ENCODE measurements at places on chromosomes 6 and 20. TPM values are rescaled to one million over a fixed set of nuclear protein-coding genes. Genes with fewer than 3 reads are reported as not detected.

Gene WFDC5
- total RNA-seq = 0.64 TPM

Gene TMEM242
- total RNA-seq = 8.1 TPM

Gene DDO
- not detected for total RNA-seq

Gene MYBL2
- total RNA-seq = 0.34 TPM

Gene FAM83D
- 0.78 TPM for total RNA-seq

Gene RUNX2
- total RNA-seq = 0.34 TPM

Gene IL17F
- total RNA-seq = not detected

Gene SRMS
- 0.34 TPM for total RNA-seq

Gene NKX2-2
- not detected for total RNA-seq

Gene SF3B5
- total RNA-seq = 40.9 TPM

Gene KIF3B
- total RNA-seq = 27.4 TPM

Gene DDX43
- total RNA-seq = 1.00 TPM

Gene OPRL1
- total RNA-seq = 0.34 TPM

Gene PAX1
- total RNA-seq = not detected

Gene HLA-DMA
- total RNA-seq = 2.4 TPM

Gene PRKN
- total RNA-seq = 1.9 TPM

Gene POM121L2
- not detected for total RNA-seq

Gene CLDN20
- not detected for total RNA-seq

Gene C6orf136
- total RNA-seq = 3.8 TPM

Gene BPIFB2
- total RNA-seq = not detected

Gene BTN1A1
- total RNA-seq = not detected

Gene OR12D3
- not detected for total RNA-seq
